ENCODE measurements at places on chromosomes 13 and 19. TPM values are rescaled to one million over a fixed set of nuclear protein-coding genes. Genes with fewer than 3 reads are reported as not detected.

DNA sequence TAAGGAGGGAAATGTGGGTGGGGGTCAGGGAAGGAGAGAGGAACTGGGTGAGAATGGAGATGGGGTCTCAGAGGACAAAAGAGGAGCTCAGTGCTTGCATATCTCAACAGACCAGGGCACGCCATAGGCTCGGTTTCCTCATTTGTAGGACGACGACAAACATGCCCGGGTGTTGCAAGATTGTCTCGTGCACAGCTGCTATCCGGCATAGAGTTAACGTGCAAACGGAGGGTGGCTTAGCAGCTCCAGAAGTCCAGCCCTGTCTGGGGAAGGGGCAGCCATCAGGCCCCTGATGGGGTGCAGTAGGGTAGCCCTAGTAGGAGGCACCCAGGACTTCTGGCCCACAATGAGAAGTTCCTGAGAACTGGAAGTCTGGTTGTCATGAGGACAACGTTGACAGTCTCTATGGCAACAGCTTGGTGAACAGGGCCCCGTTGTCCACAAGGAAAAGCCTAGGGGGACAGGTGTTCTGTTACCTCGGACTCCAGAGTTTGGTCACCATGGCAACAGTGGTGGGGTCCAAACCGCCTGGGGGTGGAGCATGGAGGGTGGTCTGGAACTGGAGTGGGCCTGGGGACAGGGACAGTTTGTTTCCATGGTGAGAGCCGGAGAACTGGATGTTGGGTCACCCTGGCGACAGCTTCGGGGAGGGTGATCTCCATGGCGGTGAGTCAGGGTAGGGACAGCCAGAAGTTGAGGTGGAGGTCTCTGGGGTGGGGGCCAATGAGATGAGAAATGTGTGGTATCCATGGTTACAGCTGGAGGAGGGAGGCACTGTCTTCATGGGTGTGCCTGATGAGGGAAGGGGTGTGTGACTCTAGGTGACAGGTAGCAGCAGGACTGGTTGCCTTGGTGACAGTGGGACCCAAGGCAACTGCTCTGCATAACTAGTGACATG is 16.8 kb downstream of the TM6SF2 start:
- DNase-seq: no peak

- no peak for DNase-seq
Measured at GRCh38 chr13:110463871-110464510, 97.5 kb downstream of the RAB20 start.

GRCh38 chr13:91278888-91279287 is 68.6 kb upstream of the MIR17HG start:
- no peak for DNase-seq

DNA sequence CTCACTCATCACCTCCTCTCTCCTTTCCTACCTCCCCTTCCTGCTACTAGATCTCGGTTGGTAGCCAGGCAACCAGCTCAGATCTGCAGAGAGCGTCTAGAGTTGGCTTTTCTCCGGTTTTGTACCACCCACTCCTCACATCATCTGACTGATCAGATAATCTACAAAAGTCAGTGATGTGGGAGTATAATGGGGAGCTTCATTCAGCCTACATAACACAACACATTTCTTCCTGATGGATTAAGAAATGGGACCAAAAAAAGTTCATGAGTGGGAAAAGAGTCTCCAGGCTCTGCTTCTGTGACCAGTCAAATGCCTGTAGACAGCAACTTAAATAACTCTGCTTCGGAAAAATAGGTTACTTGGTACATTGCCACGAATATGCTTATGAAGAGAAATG is 279.8 kb downstream of the DCLK1 start:
- DNase-seq: no peak

SWSAP1 gene
- total RNA-seq: 1.4 TPM

AZU1 gene
- not detected for total RNA-seq

TINCR gene
- 0.21 TPM for total RNA-seq

WDR62 gene
- 5.2 TPM for total RNA-seq

LRRC4B gene
- not detected for total RNA-seq

APOE gene
- total RNA-seq: 3.3 TPM

GJB2 gene
- 12.9 TPM for total RNA-seq

DCT gene
- 0.07 TPM for total RNA-seq
